ENCODE measurements at places on chromosomes 12 and 14.

- no peak for DNase-seq
Observed at GRCh38 chr14:104705340-104706047, 16.1 kb downstream of the INF2 start.

DNA sequence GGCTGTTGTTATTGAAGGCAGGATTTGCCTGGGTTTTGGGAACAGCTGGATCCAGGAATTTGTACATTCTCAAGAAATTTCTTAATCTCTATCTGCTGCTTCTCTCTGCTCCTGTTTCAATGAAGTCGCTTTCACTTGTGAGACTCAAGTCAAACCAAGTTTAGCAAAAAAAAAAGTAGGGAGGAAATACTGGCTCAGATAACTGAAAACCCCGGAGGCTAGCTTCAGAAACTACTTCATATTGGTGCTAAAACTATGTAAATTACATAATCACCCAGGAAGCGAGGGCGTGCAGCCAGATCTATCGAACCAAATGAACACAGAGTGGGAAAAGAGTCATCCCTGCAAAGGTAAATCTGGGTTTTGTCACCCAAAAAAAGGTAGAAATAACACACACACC lies 68.3 kb upstream of the FICD start:
- no peak for DNase-seq

DNA sequence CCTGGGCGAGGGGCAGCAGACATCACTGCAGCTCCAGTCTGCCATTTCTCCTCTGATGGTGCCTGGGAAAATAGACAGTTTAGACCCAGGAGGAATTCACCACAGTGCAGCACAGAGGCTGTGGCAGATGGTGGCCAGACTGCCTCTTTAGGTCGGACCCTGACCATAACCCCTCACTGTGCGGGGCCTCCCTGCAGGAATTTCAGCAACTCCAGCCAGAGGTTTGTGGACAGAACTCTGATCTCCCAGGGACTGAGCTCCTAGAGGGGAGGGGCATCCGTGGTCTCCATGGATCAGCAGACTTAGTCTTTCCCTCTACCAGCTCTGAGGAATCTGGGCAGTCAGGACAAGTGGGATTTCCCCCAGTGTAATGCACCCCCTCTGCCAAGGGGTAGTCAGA lies 106.5 kb downstream of the ZC3H14 start:
- DNase-seq = no peak

GRCh38 chr12:117212563-117213190 lies 22.4 kb upstream of the FBXO21 start:
- DNase-seq = peak; percentile 25

- peak; percentile 5 for DNase-seq
Observed at GRCh38 chr12:110338754-110339153, 57.7 kb downstream of the ATP2A2 start.

DNA sequence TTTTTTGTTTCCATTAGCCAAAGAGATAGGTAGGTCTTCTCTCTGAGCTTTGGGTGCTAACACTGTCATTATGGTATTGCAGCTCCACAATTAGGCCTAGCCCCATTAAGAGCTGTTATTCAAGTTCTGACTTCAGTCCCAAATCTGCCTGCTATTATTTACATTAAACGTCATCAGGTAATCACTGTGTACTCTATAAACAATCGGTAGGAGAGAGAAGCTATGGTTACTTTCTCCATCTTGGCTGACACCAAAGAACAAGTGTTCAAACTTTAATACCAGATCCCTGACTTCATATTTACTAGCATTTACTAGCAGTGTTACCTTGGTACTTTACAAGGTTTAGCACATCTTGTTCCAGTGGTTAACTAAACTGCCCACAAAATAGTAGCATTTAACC lies 305.1 kb upstream of the GARIN2 start:
- no peak for DNase-seq

- DNase-seq = peak; percentile 2
Observed at GRCh38 chr14:29016050-29016900, 249.7 kb downstream of the FOXG1 start.

DNA sequence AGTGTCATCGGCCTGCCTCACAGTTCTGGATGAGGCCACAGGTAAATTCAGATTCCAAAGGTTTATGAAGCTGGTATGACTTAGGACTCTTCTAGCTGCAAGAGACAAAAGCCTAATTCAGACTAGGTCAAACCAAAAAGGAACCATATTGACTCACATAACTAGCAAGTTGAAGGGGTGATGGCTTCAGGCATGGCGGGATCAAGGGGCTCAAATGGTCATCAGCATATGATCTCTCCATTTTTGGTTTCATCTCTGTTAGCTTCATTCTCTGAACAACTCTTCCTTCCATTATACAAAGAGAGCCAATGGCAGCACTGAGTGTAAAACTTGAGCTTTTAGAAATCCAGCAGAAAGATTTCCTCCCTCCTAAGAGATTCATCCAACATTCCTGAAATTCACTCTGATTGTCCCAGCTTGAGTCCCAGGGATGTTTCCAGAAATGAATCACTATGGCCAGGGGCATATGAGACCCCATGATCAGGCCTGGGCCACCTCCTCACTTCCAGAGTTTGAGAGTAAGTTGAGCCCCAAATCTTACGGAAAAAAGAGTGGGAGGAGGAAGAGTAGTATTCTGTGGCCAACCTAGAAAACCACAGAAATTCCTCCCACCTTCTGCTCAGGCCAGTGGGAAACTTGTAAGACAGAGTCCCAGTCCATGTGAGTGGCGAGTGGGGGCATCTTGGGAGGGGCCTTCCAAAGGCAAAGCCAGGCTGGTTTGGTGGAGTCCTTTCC lies 2.0 kb upstream of the MAP1LC3B2 start:
- no peak for DNase-seq

- DNase-seq = no peak
Observed at GRCh38 chr12:47387994-47388393, 308.2 kb upstream of the AMIGO2 start.

- DNase-seq = no peak
Observed at GRCh38 chr12:67964456-67964855, 24.8 kb upstream of the IFNG-AS1 start.

DNA sequence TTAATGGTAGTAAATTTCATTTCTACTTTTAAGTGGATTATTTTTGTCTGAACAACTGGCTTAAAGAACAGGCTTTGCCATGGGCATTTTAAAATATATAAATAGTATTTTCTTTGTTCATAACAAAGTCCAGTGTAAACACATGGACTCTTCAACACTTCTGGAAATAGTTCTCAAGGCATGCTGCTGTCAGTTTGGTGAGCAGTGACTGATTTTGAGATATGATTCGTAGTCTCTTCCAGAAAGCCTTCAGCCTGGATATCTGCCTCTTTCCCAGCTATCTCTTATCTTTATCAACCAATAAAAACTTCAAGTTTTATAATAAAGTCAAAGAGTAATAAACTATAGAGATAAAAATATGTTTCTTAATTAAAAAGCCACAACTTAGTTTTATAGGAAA lies 110.7 kb downstream of the NAV3 start:
- no peak for DNase-seq

DNA sequence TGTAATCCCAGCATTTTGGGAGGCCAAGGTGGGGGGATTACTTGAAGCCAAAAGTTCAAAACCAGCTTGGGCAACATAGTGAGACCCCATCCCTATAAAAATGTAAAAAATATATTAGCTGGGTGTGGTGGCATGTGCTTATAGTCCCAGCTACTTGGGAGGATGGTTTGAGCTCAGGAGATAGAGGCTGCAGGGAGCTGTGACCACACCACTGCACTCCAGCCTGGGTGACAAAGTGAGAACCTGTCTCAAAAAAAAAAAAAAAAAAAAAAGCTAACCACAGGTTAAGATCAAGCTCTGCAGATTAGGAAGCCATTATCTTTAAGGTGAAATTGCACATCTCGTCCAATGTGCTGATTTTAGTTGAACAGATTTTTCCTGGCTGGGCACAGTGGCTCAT lies 23.7 kb upstream of the CERS5 start:
- DNase-seq = no peak

DNA sequence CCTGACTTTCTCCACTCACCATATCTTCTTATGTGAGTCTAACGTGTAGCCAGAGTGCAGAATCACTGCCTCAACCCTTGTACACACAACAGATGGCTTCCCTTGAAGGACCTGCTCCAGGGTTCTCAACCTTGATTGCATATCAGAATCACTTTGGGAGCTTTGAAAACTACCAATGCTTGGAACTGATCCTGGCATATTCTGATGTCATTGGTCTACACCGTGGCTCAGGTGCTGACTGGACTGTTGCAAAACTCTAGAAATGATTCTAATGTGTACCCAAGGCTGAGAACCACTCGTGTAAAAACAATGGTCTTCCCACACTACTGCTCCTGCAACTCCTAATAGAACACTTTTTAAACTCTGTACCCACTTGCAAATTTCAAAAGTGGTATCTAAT lies 18.5 kb downstream of the TMEM132D start:
- DNase-seq = no peak

GRCh38 chr12:87671757-87672156 lies 357.4 kb downstream of the C12orf50 start:
- DNase-seq = no peak

DNA sequence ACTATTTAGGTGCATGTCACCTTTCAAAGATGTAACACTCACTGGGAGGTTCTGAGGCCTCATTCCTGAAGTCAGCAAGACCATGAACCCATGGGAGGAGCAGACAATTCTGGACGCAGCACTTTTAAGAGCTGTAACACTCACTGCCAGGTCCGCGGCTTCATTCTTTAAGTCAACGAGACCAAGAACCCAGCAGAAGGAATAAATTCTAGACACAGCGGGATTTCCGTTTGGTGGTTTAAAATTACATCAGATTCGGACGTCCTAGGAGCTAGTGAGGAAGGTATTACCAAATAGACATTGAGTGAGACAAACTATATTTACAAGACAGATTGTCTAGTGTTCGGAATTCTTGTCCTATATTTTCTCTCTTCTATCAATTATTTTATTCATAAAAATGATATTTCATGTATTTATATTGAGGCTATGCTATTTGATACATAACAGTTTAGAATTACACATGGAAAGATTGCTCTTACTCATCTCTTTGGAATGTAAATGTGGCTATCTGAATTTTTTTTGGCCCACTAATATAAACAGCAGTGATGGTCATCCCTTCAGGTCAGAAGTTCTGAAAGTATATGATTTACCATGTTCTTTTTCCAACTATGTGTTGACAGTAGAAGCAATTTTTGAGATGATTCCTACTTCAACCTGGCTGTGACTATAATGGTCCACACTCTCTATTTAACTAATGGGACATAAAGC lies 1973.0 kb upstream of the FLRT2 start:
- DNase-seq = no peak

DNA sequence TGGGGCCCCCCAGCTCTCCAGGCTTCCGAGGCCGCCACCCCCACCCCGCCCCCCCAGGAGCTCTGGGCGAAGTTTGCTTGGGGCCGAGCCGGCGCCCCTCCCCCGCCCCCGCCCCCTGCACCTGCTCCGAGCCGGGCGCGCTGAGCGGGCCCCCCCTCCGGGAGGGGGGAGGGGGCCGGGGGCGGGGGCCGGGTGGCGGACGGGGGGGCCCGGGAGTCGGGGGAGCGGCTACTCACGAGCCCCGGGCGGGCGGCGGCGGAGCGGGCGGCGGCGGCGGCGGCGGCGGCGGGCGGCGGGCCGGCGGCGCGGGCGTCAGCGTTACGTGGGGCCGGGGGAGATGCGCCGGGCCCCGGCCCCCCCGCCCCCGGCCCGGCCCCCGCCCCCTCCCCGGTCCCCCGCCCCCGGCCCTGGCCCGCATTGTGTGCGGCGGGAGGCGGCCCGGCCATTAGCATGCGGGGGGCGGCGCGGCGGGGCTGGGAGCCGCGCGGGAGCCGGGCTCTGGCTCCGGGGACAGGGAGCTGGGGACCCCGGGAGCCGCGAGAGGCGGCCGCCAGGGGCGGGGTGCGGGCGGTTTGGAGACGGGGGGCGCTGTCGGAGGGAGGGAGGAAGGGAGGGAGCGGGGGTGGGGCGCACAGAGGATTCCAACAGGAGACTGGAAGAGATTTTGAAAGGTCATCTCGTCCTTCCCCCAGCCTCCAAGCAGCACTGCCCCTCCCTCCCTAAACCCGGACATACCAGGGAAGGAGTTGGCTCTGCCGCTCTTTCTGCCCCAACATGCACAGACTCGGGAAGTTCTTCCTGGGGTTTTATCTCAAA lies at the start of gene ZNF219:
TSS of gene ZNF219 (minus strand) at position 580 of the 816 bp plus-strand sequence. CDS start 5,064 bp downstream, outside the sequence.
- no peak for DNase-seq

GRCh38 chr12:42759622-42760273 lies 170.2 kb upstream of the PRICKLE1 start:
- no peak for DNase-seq

DNA sequence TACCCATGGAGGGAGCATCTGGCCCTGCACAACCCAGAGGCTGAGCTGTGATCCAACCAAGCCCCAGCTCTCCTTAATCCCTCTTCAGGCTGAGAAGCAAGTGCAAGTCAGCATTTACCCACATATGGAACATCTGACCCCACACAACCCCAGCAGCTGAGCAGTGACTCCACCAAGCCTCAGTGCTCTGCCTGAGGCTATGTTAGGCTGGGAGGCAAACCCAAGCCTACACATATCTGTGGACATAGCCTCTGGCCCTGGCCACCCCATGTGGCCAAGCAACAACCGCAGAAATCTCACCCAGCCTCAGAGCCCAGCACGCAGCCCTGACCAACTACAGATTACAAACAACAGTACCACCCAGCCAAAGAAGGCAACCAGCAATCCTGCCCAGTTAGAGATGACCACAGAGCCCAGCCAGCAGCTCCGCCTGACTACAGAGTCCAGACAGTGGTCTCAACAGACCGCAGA lies 142.8 kb downstream of the NUAK1 start:
- no peak for DNase-seq

GRCh38 chr14:67738740-67739504 lies 37.2 kb downstream of the RDH12 start:
- DNase-seq = no peak

GRCh38 chr12:57552835-57553313 lies 3.0 kb downstream of the KIF5A start:
- no peak for DNase-seq

- DNase-seq = no peak
Observed at GRCh38 chr14:23078692-23079116, 16.2 kb downstream of the ACIN1 start.

- no peak for DNase-seq
Observed at GRCh38 chr12:2414810-2415567, 362.2 kb downstream of the CACNA1C start.

DNA sequence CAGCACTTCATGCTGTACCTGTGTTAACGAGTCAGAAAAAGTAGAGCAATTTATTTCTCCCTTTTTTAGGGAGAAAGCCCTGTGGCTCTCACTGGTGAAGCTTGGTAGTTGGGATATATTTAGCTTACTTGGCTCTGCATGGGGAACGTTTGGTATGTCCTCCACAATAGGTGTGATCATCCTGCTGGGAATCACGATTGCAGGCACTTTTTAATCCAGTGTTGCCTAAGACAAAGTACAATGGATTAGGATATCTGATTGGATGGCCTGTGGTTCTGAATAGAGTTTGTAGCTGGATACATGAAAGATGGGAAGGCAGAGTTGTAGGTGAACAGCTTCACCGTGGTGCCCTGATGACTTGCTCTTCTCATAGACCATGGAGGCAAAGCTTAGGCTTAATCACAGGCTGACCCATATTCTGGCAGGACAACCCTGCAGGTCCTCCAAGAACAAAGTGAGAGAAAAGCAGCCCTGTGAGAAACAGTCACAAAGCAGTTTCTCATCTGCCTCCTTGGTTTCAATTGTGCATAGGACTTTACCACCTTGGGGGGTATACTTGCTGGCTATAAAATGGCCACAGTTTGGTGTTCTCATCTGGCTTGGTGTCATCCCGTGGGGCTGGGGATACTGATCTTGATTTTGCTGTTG lies 7.5 kb downstream of the RESF1 start:
- no peak for DNase-seq

All from AML-193 (cell line).